Stimulated activated CD4-positive, alpha-beta T cell treated with anti-CD3 and anti-CD28 coated beads, Interleukin-4, amount 100 ng/mL, for 24 hours (primary cell): ENCODE measurements at places on chromosomes 2 and 18.
A peak's percentile ranks its signal among the peaks of the same experiment; 100 is the strongest.

GRCh38 chr2:25851740-25852503, 26.4 kb downstream of the ASXL2 start:
- DNase-seq: peak; percentile 47

DNA sequence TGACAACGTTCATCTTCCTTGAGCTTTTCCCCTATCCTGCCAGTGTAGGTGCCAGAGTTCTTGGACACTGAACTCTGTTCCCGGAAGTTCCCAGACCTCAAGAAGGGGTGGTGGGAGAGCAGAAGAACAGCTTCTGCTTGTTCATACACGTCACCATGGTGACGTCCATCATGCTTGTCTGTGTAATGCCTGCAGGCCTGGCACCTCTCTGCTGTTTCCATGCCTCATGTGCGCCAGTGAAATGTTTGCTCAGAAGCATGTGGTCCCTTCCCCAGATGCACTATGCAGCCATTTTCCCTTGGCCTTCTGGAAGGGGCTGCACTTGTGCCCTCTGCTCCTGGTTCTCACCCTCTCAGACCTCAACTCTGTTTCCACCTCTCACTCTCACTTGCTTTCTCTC, 210.8 kb upstream of the NABP1 start:
- DNase-seq: no peak

DNA sequence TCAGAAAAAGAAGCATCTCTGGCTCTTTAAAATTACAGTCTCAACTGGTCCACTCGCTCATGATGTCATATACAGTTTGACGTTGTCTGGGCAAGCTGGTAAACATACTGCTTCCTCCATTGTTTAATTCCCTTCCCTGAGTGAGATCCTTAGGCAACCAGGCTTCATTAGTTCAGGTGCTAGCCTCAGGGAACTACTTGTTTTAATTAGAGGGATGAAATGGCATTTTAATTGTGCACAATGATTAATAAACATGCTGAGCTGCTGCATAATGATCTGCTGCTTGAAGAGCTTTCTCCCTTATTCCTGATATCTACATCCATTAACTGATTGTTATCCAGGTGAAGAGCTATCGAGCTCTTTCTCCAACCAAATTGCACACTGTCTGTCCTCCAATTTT, 195.6 kb upstream of the ETAA1 start:
- DNase-seq: no peak

DNA sequence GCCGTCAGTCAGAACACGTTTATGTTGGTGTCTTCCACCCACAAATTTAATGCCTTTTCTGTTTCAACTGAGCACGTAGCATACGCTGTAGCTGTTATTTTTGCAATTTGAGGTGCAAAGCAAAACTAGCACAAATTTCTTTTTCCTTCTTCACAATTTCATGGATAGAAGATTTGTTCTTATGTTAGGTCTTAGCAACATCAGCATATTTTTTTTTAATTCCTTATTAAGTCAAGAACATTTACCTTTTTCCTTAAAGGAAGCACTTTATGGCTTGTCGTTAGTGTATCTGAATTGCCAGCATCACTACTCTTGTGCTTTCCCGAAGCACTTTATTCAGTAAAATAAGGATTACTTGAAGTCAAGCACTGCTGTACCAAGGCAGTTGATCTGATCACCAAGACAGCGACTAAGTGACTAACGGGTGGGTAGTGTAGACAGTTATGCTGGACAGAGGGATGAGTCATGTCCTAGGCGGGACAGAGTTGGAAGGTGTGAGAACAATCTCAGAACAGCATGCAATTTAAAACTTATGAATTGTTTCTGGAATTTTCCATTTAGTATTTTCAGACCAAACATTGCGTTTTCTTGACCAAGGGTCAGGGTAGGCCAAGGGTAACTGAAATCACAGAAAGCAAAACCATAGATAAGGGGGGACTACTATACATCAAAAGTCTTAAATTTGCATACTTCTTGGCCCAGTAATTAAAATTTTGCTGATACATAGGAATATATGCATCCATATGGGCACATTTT, 13.3 kb downstream of the BABAM2 start:
- DNase-seq: no peak

DNA sequence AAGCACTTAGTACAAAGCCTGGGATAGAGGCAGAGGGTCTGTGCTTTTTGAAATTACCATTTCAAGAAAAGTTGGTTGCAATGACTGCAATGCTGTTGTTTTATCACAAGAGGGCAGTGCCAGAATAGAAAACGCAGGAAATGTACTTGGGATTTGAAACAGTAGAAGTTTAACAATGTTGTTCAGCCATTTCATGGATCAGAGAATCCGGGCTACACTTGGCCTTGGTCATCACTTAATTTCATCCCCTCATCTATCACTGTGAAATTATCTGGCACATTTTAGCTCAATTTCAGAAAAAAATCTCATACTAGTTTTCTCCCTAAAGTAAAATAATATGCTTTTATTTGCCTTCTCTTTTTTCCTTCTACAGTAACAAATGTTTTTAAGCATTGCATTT, 70.8 kb downstream of the RAPGEF4 start:
- no peak for DNase-seq

GRCh38 chr18:27865431-27865830, 311.5 kb downstream of the CDH2 start:
- DNase-seq: no peak

- DNase-seq: no peak
These were observed 146.9 kb downstream of the TDRD15 start for GRCh38 chr2:21270708-21271122.

- DNase-seq: no peak
These were observed 4.5 kb downstream of the DYTN start for GRCh38 chr2:206713746-206714145.

DNA sequence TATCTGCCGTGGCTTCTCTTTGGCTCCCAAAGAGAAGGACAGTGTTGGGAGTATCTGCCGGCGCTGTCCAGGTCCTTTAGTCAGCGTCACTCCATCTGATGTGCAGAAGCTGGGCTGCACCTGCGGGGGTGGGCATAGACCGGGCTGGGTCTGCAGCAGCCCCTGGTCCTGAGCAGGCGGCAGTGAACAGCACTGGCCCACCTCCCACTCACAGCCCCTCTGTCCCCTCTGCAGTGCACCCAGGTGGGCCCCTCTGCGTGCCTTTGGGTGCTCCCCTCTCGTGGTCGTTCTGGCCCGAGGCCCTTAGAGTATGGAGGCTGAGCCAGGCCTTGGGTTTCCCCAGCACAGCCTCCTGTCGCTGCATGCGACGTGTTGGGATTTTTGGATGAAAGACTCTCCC, 95.7 kb downstream of the USP40 start:
- DNase-seq: no peak

GRCh38 chr2:152005607-152006006, 93.2 kb downstream of the CACNB4 start:
- no peak for DNase-seq

- DNase-seq: no peak
These were observed 5.8 kb upstream of the TMEM37 start for GRCh38 chr2:119425620-119426395.

DNA sequence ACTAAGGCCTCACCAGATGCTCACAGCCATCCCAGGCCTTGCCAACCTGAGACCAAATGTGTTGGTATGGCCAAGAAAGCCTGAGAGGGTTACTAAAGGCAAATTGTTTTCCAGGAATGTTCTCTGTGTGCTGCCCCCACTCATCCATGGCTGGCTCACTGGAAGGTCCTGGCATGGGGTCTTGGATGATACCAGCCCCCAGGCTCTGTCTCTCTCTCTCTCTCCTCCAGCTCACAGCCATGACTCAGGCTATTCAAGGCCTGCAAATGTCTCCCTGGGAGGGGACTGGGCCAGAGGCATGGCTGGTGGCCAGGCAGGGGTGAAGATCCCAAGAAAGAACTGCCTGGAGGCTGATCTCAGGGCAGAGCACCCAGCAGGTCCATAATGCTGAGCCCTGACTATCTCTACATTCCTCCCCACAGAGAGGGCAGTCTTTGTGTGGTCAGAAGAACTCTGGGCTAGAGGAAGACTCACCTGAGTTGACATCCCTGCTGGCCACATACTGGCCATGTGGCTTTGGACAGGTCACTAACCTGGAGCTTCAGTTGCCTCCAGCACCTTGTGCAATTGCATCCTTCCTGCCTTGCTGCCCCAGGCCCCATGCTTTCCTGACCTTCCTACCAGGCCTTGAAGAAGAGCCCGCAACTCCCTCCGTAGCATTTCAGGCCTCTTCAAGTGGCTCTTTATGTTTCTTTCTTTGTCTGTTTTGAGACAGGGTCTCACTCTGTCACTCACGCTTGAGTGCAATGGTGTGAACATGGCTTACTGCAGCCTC, 150.4 kb downstream of the ZFP36L2 start:
- DNase-seq: no peak
